ENCODE measurements at places on chromosomes 16 and 17.

- DNase-seq, result no peak
These were observed 10.7 kb downstream of the DLX3 start for GRCh38 chr17:49984283-49984682.

- no peak for DNase-seq
These were observed 11.3 kb downstream of the YPEL2 start for GRCh38 chr17:59342681-59343131.

- DNase-seq, result no peak
These were observed 23.3 kb downstream of the QPRT start for GRCh38 chr16:29702269-29702668.

- no peak for DNase-seq
These were observed 59.7 kb downstream of the ABCC6 start for GRCh38 chr16:16163571-16163970.

GRCh38 chr16:48511071-48511540, 98.9 kb downstream of the N4BP1 start:
- no peak for DNase-seq

DNA sequence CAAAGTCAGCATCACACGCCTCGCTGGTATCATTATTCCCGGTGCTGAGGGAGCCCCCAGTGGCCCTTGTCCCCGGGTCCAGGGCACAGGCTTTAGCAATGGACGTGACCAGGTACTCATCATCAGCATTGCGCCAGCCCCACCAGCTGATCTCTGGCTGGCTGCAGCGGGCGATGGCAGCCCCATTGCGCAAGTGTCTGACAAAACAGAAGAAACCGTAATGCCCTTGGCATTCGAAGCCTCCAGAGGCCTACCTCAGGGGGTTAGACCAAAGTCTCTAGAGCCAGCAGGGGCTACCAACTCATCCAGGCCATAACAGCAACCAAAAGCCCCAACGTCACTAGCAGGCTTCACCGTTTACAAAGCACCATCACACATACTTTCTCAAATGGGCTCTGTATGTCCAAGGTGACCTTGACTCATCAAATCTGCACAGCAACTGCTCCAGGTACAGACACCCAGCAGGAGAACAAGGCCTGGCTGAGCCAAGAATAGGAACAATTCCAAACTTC, 7.3 kb downstream of the MTMR4 start:
- DNase-seq, result no peak

- DNase-seq, result no peak
These were observed 46.8 kb downstream of the TMEM235 start for GRCh38 chr17:78278139-78278741.

DNA sequence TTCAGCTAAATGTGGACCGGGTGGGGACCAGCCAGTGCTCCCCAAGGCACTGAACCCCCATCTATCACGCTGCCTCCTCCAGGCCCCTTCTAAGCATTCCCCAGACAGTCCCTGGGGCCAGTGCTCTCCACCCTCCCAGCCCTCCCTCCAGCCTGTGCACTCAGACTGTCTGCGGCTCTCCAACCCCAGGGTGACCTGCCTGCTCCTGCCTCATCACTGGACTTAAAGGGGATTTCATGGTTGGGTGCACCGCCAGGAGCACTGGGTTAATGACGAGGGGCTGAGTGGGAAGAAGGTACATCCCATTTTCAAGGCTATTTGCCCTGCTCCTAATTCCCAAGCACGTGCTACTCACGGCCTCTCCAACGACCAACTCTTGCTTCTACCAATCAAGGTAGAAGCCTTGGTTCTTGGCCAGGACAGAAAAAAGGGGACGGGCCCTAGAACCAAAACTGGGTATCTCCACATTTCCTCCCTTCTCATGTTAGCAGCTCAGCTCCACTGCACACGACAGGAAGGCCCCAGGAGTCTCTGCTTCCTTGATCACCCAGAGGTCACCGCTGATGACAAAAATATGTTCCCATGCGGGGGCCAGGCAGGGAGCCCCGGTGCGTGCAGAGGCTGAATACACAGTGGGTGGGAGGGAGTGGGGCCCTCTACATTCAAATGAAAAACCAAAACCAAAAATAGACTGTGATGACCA, 3.5 kb upstream of the ABR start:
- DNase-seq, result no peak

DNA sequence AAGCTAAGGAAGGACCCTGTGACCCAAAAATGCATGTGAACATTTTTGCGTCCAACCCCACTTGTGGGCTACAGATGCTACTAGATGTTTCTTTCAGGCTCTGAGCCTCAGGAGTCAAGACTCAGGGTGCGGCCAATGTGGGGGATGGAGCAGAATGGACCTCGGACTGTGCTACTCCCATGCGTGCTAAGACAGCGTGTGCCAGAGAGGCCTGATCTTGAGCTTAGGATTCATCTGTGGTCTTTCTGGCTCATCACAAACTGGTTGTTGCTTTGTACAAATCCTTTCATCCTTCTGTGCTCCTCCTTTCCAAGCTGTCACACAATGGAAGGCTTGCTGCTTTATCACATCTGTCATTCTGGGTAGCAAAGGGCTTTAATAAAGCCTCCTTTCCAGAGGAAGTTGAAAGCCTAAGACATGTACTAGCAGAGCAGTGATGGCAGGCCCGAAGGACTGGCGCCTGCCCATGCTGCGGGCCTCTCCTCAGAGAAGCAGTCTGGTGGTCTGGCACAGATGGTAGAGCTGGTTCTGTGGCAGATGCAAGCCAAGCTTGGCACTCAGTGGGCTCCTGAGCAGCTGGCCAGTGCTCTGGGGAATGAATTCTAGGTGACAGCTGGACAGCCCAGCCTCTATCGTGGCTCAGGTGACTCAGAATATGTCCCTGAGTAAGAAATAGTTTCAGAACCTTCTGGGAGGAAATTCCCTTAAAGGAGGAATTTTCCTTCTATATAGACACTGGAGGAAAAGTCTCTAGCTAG, 27.8 kb downstream of the COG4 start:
- no peak for DNase-seq

GRCh38 chr16:69816996-69817395, 54.9 kb downstream of the WWP2 start:
- DNase-seq, result no peak

DNA sequence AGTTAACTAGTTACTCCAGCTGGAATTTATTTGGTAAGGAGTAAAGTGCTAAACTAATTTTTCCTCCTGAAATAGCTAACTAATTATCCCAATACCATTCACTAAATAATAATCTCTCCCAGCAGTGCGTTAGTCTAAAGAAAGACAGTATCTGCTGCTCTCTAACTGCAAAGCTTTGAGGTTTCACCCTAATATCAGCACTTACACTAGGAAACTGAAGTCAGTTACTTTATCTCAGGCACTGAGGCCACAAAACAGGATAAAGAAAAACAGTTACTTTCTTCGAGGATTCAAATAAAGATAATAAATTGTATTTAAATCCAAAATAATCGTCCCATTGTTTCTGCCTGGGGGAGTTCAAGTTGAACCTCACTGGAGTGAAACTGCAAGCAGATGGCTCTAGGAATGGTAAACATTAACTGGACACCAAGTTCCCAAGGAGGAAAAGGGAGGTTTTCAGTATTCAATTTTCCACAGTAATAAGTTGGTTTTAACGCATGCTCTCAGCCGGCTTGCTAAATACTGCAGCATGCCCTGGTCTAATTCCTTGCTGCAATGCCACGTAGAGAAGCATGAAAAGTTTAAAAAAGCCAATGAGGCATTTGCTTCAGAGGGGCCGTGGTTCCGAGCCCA, 20.0 kb upstream of the FOXJ1 start:
- DNase-seq, result no peak

GRCh38 chr16:2016407-2016922, 3.1 kb upstream of the NPW start:
- DNase-seq, result no peak

DNA sequence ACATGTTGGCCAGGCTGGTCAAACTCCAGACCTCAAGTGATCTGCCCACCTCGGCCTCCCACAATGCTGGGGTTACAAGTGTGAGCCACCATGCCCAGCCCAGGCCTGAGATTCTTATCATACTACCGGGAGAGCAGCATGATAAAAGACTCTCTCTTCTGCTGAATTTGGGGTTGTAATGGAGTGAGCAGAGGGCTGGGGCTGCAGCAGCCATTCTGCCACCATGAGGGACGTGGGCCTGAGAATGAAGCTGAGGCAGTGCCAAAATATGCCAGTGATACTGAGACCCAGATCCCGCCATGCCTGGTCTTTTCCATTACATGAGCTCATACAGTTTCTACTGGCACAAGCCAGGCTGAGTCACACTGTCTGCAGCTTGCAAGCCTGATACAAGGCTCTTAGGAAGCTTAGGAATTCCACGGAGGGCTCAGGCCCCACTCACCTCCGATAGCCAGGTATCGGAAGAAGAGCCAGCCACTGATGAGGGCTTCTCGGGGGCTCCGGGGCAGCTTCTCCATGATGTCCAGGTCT, 19.6 kb upstream of the P2RX1 start:
- DNase-seq, result no peak

DNA sequence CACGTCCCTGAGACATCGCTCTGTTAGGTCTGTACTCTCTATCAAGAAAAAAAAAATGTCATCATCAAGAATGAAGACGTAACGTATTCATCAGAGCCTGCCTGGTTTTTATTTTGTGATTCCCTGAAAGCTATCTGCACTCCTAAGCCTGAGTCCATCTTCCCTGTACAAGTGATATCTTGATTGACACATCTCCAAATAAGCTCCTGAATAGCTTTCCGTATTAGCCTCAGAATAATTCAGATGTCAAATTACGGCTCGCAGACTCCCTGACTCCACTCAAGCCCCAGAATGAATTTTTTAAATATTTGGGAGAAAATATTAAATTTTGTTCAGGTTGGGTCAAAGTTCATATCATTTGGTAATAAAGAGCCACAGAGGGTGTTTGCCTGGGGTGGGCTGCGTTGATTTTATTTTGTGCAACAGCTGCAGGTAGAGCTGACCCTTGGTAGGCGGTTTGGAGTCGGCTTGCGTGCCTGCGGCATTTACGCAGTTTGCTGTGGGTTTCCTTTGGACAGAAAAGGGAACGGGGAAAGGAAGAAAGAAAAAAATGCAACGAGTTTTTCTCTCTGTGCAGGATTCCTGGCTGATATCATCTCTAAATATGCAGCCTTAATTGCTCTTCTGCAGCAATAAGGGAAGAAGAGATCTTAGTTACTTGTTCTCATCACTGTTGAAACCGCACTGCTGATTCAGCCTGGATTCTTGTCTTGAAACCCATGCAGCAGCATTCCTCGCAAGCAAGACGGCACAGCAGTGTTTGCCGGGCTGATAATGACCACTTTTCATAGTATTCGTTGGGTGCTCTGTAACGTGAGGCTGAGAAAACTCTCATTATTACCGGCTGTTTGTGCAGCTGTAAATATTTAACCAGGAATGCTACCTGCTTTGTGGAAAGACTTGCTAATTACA, 114.7 kb downstream of the IRX3 start:
- no peak for DNase-seq

All from NCI-H1048 (cell line).